Thoracic aorta (tissue), 2 donors: ENCODE measurements at places on chromosomes 7 and 10. TPM values are rescaled to one million over a fixed set of nuclear protein-coding genes. Genes with fewer than 3 reads are reported as not detected.

DNA sequence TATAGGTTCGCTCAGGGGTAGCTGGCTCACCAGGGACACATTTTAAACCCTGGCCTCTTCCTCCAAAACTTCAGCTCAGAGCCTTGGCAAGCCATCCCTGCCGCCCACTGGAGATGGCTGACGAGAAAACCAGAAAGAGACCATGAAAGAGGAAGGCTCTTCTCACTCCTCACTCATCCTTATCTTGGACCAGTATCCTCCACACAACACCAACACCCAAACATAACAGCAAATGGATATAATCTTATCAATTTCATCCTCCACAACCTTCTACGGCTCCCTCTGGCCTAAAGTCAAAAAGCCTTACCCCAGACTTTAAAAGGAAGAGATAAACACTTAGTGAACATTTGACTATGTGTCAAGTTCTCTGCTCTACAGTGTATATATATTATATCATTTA lies 26.9 kb downstream of the DLG5 start:
- no peak for DNase-seq
- no peaks in the 10 kb centered on the region for H3K27me3 ChIP-seq
- H3K4me3 ChIP-seq, result no peak overlapping the region
- peaks cover 23% of the 10 kb centered on the region for H3K4me1 ChIP-seq
- H3K27ac ChIP-seq, result no peak overlapping the region

GRCh38 chr7:11748884-11749283 lies 83.1 kb downstream of the THSD7A start:
- H3K27me3 ChIP-seq, result no peaks in the 10 kb centered on the region
- no peak overlapping the region for H3K27ac ChIP-seq
- H3K4me1 ChIP-seq, result no peaks in the 10 kb centered on the region
- no peaks in the 10 kb centered on the region for H3K36me3 ChIP-seq
- H3K4me3 ChIP-seq, result no peak overlapping the region

GRCh38 chr10:50381642-50382041 lies 130.3 kb upstream of the ASAH2 start:
- H3K27me3 ChIP-seq, result no peaks in the 10 kb centered on the region
- DNase-seq, result no peak
- no peaks in the 10 kb centered on the region for H3K36me3 ChIP-seq
- H3K27ac ChIP-seq, result no peak overlapping the region

DNA sequence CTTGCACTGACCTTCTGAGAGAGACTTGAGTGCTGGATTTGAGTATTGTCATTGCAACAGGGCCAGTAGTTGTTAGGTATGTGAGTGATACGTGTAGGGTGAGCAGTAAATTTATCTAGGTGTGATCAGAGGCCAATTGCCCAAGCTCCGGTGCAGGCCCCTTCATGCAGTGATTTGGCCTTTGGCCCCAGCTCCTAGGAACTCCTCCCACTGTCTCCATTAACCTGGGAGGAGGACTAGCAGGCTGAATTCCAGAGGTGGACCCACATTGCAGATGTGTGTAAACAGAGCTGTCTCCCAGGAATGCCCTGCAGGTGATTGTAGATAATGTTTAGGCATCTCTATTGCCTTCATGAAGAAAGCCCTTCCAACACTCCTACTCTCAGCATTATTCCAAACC lies 19.5 kb downstream of the TCF7L2 start:
- no peak overlapping the region for H3K27ac ChIP-seq
- DNase-seq, result no peak
- H3K27me3 ChIP-seq, result no peaks in the 10 kb centered on the region
- no peak overlapping the region for H3K4me3 ChIP-seq
- H3K36me3 ChIP-seq, result peaks cover 9% of the 10 kb centered on the region

- DNase-seq, result no peak
- H3K4me3 ChIP-seq, result peak overlapping the region; percentile 59
- H3K36me3 ChIP-seq, result no peaks in the 10 kb centered on the region
- H3K4me1 ChIP-seq, result peaks cover 3% of the 10 kb centered on the region
Measured at GRCh38 chr10:114045136-114046086, 1.7 kb downstream of the ADRB1 start.

DNA sequence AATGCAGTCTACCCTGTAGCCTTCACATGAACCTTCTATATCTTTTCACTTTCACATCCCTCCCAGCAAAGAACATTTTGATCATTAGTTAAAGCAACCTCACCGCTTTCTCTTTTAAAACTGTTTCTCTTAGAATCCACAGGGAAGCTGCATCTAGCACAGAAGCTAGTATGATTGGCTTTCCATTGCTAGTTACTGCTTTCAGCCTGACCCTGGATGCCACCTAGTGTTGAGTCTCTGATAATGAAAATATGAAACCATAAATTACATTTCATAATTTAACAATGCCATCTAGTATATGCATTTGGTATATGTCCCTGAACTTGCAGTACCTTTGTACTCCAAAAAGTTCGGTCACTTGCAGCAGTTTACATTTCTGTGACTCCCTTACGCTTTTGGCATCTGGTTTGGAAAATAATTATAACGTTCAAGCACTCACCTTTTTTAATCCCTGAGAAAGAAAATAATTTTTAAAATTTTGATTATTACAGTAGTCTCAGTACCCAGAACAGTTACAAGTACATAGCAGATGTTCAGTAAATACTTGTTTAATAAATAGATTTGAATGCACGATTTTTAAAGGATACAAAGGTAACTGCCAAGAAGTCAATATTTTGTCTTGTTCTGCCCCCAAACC lies 22.7 kb downstream of the CISD1 start:
- H3K4me3 ChIP-seq, result no peak overlapping the region
- no peaks in the 10 kb centered on the region for H3K4me1 ChIP-seq
- H3K27ac ChIP-seq, result no peak overlapping the region
- no peaks in the 10 kb centered on the region for H3K27me3 ChIP-seq

GRCh38 chr7:155604504-155604997 lies 39.9 kb upstream of the RBM33 start:
- no peak for DNase-seq
- no peak overlapping the region for H3K27ac ChIP-seq
- no peaks in the 10 kb centered on the region for H3K27me3 ChIP-seq
- no peak overlapping the region for H3K4me3 ChIP-seq
- no peaks in the 10 kb centered on the region for H3K36me3 ChIP-seq

The HECW1 gene
- total RNA-seq, result 0.28 TPM

The C10orf53 gene
- not detected for total RNA-seq

The NUP205 gene
- total RNA-seq, result 28.3 TPM

The PDE1C gene
- 4.6 TPM for total RNA-seq

The PILRA gene
- total RNA-seq, result 5.0 TPM
